HCEC 1CT (cell line): ENCODE measurements at places on chromosomes 16 and 17.

DNA sequence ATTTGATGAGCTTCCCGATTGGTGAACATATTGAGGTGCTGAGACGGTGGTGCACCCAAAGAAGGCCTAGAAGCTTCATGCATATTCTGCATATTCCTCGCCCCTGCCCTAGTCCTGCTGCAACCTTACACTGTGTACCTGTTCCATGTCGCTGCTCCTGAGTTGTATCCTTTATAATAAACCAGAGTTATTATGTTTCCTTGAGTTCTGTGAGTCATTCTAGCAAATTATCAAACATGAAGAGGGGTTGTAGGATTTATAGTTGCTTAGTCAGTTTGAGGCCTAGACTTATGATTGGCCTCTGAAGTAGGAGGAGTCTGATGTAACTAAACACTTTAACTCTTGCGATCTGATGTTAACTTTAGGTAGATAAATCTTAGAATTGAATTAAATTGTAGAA is 436.8 kb downstream of the CA10 start:
- DNase-seq: no peak

GRCh38 chr16:48054881-48055601 is 100.8 kb downstream of the ABCC12 start:
- peak; percentile 48 for DNase-seq

- DNase-seq: peak; percentile 62
Measured at GRCh38 chr17:42276359-42276608, at the start of gene STAT5B. STAT5B (minus strand) TSS chr17:42276391; CDS start chr17:42232127, 44,264 bp downstream.

- DNase-seq: no peak
Measured at GRCh38 chr17:34416116-34416515, 53.1 kb upstream of the CCL1 start.

DNA sequence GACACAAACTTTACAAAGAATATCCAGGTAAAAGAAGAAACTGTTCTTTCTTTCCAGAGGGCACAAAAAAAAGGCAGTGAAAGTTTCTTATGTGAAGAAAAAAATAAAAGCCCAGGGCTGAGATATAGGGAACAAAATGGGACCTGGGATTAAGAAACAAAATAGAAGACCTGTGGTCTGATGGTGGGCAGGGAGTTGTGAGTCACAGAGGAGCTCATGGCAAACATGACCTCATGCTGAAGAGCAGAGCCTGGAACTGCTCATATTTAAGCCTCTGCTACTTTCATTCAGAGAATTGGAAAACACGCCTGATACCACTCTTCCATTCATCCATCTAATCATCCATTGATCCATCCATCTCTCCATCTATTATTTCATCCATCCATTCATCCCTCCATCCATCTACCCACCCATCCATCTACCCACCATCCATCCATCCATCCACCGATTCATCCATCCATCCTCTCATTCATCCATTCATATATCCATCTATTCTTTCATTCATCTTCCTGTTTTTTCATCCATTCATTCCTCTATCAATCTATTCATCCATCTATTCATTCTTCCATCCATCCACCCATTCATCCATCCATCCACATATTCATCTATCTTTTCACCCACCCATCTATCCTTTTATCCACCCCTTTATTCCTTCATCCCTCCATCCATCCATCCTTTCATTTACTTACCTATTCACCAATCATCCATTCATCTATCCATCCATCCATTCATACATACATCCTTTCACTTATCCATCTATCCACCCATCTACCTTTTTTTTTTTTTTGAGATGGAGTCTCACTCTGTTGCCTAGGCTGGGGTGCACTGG is 30.0 kb downstream of the WFDC1 start:
- DNase-seq: no peak

- DNase-seq: no peak
Measured at GRCh38 chr17:14098246-14098645, 28.9 kb downstream of the COX10 start.

- DNase-seq: no peak
Measured at GRCh38 chr16:76705892-76706291, 428.7 kb downstream of the CNTNAP4 start.

DNA sequence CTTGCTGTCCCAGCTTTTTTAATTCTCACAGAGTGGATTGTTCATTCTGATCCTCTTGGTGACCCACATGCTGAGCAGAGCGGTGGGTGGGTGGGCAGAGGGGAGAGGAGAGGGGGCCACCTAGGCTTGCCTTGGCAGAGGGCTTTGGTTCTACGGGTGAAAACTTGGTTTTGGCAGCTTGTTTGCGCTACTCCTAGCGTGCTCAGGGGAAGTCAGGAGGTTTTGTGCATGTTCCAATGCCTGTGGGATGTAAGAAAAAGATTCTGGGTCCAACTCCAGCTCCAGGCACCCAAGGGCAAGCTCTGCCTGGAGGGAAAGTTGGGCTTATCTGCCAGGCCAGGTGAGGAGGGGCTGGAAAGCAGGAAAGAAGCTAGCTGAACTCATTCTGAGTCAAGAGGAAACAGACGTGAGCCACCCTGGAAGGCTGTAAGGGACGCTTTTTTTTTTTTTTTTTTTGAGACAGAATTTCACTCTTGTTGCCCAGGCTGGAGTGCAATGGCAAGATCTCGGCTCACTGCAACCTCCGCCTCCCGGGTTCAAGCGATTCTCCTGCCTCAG is 169.1 kb downstream of the WSCD1 start:
- no peak for DNase-seq

GRCh38 chr16:49602976-49603310 is 229.3 kb downstream of the C16orf78 start:
- DNase-seq: no peak

DNA sequence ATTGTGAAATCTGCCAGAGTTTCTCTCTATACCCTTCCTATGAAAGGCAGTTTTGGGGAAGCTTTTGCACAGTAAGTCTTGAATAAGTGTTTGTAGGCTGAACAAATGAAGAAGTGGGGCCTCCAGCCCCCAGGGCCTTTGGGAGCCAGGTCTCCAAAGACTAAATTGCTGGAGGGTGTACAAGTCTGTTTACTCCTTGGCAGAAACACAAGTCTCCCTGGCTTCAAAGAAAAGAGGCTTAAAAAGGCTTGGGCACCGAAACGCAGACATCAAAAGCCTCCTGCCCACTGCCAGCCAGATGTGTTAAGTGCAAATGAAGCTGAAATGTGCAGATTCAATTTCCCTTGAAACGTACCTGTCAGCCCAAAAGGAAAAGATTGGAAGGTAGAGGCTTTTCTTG is 146.3 kb downstream of the TMEM132E start:
- no peak for DNase-seq

DNA sequence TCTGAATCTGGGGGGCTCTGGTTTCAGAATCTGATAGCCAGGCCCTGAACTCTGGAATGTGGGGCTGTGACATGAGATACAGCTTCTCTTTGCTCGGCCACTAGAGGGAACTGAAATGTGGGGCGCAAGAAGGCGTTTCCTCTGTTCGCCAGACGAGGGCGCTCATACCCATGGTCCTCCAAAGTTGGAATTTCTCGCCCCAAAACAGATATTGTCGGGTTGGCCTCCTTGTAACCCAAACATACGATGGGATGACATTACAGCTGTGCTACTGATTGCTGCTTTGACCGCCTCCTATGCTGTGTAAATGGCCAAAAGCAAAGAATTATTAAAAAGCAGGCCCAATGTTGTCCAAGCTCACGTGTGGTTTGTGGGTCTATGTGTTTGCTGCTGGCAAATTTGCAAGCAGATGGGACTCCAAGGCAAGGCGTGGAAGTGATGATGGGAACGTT is 13.1 kb upstream of the MSI2 start:
- DNase-seq: peak; percentile 53

GRCh38 chr16:70460737-70461261 is 6.4 kb downstream of the FCSK start:
- DNase-seq: no peak

DNA sequence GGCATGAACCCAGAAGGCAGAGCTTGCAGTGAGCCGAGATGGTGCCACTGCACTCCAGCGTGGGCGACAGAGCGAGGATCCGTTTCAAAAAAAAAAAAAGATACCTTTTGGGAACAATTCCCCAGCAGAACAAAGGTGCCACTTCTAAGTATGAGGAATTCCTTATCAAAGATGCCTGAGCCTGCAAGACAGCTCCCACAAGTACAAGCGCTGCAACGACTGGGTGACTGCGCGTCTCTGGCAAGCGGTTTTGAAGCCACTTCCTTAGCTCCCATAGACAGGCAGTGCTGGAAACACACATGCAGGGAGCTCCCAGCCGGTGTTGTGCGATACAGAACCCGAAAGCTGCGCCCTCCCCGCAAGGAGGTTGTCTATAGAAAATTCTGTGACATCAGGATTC is 60.5 kb downstream of the ADCY9 start:
- no peak for DNase-seq

- peak; percentile 30 for DNase-seq
Measured at GRCh38 chr16:56525236-56525635, 5.4 kb upstream of the BBS2 start.

DNA sequence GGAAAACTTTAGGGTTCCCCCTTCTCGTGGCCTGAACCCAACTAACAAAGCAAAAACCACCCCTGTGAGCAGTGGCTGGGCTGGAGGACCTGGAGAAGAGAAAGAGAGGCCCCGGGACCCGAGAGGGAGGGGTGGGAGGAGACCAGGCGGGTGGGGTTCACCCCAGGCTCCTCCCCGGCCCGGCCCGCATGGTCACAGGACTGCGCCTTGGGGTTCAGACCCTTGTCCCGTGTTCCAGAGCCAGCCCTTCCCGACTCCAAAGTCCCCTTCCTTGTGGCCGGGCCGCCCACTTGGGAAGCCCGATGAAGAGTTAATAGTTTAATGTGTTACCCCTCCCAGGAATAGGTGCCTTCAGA is 852 bp downstream of the MARVELD3 start:
- no peak for DNase-seq

DNA sequence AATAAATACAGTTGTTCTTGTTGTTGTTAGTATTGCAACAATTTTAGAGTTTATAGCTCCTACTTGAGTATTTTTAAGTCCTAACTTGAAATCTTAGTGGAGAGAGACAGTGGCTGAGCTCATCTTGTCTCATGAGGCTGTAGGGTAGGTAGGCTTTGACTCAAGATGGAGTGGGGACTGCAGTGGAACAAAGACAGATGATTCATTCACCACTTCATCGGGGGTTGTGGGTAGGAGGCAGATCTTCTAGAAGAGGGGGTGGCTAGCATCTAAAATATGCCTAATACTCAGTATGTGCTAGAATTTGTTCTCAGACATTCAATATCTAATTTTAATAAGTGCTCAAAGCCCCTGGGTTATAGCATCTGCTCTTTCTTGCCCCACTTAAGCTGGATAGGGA is 13.1 kb upstream of the MMD start:
- DNase-seq: no peak

GRCh38 chr17:64399071-64399766 is 8.6 kb upstream of the PECAM1 start:
- DNase-seq: peak; percentile 41

GRCh38 chr16:1688807-1689560 is 10.9 kb downstream of the JPT2 start:
- DNase-seq: no peak

- no peak for DNase-seq
Measured at GRCh38 chr16:89031715-89032659, 55.0 kb upstream of the CBFA2T3 start.

- DNase-seq: no peak
Measured at GRCh38 chr16:72764015-72764654, 283.8 kb downstream of the ZFHX3 start.

- DNase-seq: no peak
Measured at GRCh38 chr17:31506517-31506916, 115.0 kb downstream of the RAB11FIP4 start.

DNA sequence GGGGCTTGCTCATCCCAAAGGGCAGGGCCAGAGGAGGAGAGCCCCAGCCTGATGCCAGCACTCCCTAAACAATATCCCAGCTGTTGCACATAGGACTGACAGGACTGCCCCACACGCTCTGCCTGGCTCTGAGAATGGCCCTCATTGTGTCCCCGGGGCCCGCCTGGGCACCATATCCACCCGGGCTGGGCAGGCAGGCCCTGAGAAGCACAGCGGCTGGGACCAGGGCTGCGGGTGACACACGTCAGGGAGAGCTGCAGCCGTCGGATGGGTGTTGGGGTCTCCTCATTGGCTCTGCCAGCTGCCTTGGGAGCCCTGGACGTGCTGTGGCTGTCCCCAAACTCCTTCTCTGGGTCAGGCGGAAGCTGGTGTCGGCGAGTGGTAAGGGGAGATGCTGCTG is 4.2 kb downstream of the BCAR1 start:
- DNase-seq: no peak

DNA sequence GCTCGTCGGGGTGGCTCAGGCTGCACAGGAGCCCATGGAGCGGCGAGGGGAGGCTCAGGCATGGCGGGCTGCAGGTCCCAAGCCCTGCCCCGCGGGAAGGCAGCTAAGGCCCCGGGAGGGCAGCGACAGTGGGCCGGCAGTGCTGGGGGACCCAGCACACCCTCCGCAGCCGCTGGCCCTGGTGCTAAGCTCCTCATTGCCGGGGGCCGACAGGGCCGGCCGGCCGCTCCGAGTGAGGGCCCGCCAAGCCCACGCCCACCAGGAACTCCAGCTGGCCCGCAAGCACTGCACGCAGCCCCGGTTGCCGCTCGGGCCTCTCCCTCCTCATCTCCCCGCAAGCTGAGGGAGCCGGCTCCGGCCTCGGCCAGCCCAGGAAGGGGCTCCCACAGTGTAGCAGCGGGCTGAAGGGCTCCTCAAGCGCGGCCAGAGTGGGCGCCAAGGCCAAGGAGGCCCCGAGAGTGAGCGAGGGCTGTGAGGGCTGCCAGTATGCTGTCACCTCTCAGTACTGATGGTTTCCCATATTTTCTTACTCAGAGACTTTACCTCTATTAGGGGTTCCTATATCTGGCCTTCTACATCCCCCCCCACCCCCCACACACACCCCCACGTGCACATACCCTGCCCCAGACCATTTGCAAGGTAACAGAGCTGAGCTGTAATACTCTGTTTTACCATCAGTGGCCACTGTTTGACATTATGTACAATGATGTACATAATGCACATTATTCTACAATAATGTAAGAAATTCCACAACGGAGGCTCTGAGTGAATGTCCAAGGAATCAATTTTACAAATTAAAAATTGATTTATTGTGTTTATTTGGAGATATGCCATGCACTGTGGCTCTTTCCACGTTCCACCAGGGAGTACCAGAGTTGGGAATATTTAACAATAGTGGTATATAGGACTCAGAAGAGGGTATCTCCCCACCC is 3.7 kb upstream of the VAT1L start:
- DNase-seq: peak; percentile 27

DNA sequence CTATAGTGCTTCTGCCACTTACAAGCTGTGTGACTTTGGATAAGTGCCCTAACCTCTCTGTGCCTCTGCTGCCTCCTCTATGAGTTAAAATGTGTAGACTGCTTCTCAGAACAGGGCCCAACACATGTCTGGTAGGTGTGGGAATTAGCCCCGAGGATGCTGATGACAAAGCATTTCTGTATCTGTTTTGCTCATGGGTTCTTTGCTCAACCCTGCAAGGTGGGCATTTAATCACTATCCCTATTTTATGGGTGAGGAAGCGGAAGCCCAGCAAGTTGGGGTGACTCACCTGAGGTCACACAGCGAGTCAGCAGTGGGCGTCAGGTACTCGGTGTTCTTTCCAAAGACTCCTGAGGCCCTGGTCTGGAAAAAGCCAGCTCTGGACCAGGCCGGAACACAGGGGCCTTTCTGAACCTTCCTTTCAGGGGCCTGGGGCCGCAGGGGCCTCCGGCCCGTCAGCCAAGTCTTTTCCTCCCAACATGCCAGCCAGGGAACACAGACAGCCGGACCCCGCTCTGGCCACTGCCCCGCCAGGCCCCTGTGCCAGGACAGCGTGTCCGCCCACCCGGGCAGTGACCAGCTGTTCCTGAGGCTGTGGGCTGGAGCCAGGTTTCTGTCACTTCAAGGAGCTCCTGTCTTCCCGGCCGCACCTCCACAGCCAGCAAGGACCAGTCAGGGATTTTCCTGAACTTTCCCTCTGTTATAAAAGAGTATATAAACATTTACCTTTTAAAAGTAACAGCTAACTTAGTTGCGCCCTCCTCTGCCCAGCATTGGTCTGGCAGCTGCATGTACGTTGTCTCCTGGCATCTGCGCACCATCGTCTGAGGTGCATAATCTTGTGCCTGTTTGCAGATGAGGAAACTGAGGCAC is 62.5 kb downstream of the SREBF1 start:
- DNase-seq: no peak
